Activated T-helper 1 cell treated with anti-CD3 and anti-CD28 coated beads, Interleukin-12 subunit alpha, Interleukin-12 subunit beta, Interleukin-2, Interleukin-4 antibody, amounts not matched to agents 30 ng/mL and 10 ng/mL and 1 ng/mL, durations not matched to agents 14 hours and 24 hours and 36 hours (primary cell): ENCODE measurements at places on chromosomes 12 and 14. TPM values are rescaled to one million over a fixed set of nuclear protein-coding genes. Genes with fewer than 3 reads are reported as not detected.

GRCh38 chr12:109446869-109447268 lies 30.2 kb downstream of the KCTD10 start:
- no peak for DNase-seq

GRCh38 chr12:116471544-116471943 lies 87.6 kb upstream of the MAP1LC3B2 start:
- no peak for DNase-seq

DNA sequence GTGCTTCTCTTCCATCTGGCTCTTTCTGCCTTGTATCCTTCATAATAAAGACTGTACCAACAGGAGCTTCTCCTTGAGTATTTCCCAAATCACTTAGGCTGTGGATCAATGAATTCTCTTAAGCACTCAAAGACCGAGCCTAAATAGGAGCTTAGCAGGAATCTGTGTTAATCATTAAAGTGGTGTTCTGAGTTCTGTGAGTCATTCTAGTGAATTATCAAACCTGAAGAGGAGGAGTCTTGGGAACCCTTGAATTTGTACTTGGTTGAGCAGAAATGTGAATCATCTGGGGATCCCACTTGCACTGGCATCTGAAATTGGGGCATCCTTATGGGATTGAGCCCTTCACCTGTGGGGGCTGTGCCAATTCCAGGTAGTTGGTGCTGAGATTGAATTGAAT lies 946.2 kb downstream of the BCL11B start:
- no peak for DNase-seq

GRCh38 chr12:116233669-116234068 lies 43.8 kb downstream of the MED13L start:
- DNase-seq = no peak

GRCh38 chr12:96883571-96883970 lies 23.5 kb upstream of the NEDD1 start:
- no peak for DNase-seq

DNA sequence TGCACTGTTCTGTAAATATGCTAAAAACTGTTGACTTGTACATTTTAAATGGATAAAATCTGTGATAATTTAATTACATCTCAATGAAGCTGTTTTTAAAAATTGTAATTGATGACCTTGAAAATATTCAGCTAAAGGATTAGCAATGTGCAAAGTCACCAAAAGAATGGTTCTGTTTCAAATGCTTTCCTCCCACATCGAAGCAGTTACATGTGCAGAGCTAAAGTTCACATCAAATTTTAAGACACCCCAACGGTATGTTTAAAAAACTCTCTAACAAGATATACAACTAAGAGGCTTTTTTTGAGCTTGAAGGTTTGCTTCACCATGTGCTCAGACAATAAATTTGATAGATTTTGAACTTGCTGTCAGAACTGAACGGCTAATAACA lies 114.6 kb upstream of the KRAS start:
- no peak for DNase-seq

GRCh38 chr14:90509403-90509802 lies 112.6 kb downstream of the CALM1 start:
- no peak for DNase-seq

DNA sequence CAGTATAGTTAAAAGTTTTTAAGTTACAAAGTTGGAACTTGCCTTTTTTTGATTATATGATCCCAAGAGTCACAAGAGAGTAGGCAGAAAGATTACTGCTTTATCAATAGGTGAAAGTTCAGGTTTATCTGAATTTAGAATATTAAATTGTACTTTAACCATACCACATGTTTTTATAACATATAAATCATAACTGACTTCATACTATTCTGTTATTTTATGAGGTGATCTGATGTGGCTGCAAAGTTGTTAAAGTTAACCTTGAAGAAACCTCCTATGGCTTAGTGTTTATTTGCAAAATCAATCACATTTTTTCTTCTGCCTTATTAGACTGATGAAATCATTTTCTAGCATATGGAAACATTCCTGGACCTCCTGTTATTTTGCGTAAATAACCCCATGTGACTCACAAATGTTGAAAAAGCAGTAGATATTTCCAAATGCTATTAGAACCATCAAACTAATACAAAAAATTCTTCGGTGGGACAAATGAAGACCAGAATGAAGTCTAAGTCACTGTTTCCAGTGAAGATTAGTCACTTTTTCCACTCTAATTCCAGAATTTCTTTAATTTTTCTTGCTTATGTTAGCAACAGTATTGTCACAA lies 132.1 kb downstream of the RAD51B start:
- DNase-seq = no peak

DNA sequence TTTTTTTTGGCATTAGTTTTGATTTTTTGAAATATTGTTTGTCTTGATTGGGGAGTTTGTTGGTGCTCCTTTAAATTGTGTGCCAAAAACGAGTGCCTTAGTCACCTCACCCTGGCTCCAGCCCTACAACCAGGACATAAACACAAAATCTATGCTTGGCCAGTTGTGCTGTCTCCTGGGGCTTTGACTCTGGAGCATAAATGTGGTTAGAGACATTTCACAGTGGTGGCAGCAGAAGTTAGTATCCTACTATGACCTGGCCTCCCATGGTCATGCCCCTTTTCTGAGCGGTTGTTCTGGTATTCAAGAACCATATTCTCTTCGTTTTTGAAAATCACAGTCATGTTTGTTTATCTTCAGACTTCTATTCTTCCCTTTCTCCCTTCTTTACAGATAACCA lies 70.7 kb upstream of the PSMA6 start:
- DNase-seq = no peak

GRCh38 chr12:94603434-94604365 lies 46.7 kb downstream of the TMCC3 start:
- peak; percentile 36 for DNase-seq

DNA sequence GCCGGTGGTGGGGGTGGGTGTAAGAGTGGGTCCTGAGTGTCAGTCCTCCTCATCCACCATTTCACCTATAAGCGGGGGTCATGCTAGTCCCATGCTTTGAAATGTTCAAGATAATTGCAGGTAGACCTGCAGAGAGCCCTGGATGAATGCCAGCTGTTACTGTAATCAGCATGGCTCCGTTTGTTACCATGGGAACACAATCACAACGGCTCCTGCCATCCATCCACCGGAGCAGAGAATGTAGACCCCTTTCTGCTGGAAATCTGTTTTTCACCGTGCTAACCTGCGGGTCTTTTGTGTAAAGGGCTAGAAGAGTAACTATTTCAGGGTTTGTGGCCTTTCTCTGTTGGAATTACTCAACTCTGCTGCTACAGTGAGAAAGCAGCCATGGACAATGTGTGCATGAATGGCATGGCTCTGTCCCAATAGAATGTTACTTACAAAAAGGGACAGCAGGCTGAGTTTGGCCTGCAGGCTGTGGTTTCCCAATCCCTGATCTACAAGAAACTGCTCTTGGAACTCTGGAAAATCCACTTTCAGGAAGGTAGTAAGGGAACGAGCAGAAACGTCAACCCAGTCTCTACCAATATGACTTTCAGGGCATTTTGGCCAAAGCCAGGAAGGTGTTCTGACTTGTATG lies 36.1 kb downstream of the KCTD10 start:
- no peak for DNase-seq

GRCh38 chr14:103112400-103113243 lies 10.6 kb upstream of the TNFAIP2 start:
- no peak for DNase-seq

- no peak for DNase-seq
Measured at GRCh38 chr12:92080911-92081285, 64.7 kb downstream of the BTG1 start.

The TAS2R14 gene
- 2.8 and 2.9 TPM in 2 replicates for total RNA-seq

The HSPA2 gene
- 11.2 and 11.6 TPM in 2 replicates for total RNA-seq

DNA sequence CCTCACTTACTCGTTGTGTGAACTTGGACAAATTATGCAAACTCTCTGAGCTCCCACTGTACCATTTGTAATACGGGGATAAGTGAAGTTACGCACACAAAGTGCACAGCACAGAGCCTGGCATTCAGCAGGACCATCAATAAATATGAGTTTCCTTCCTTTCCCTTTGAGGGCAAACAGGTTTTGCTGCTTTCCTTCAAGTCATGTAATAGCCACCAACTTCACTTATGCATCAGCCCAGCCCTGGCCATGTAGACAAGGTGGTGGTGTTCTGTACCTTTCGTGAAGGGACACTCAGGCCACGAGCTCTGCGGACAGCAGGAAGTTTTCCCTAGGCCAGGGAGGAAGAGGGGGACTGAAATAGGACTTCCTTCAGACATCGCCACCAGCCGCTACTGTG lies 272.7 kb downstream of the CACNA1C start:
- no peak for DNase-seq

- no peak for DNase-seq
Measured at GRCh38 chr12:111768159-111768895, 1.6 kb downstream of the ALDH2 start.

The PDZRN4 gene
- not detected in 2 replicates for total RNA-seq

The SLC48A1 gene
- 12.7 TPM in 2 replicates for total RNA-seq

GRCh38 chr12:52147964-52148463 lies 43.8 kb downstream of the KRT80 start:
- DNase-seq = no peak

DNA sequence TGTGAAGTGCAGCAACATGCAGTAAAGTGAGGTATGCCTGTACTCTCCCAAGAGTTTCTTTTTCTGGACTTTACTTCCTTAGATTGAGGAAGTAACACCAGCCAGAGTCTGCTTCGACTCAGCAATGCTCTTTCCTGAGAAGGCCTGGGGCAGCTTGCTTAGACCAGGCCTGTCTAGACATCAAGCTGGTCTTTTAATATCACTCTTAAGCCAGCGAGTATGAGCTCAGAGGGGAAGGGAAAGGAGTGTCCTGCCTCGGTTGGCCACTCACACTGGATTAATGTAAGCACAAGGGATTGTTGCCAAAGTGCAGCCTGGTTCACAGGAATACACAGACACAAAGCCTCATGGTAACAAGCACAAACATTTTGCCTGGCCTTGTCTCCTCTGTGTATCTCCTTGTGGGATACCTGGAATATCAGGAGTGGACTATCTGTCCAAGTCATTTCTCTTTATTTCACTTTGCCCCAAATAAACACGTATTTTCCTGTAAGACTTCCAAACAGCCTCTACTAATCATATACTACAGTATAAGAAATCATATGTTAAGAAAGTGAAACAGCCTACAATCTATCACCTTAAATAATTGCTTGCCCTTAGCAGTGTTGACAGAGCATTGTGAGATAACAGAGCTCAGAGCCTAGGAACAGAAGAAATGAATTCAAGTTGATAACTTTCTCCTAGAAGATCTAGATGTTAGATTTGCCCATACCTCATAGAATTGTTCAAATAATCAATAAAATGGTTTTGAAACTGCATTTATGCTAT lies 121.2 kb upstream of the DAAM1 start:
- DNase-seq = no peak

GRCh38 chr14:91349481-91350074 lies 68.0 kb downstream of the CCDC88C start:
- peak; percentile 72 for DNase-seq

DNA sequence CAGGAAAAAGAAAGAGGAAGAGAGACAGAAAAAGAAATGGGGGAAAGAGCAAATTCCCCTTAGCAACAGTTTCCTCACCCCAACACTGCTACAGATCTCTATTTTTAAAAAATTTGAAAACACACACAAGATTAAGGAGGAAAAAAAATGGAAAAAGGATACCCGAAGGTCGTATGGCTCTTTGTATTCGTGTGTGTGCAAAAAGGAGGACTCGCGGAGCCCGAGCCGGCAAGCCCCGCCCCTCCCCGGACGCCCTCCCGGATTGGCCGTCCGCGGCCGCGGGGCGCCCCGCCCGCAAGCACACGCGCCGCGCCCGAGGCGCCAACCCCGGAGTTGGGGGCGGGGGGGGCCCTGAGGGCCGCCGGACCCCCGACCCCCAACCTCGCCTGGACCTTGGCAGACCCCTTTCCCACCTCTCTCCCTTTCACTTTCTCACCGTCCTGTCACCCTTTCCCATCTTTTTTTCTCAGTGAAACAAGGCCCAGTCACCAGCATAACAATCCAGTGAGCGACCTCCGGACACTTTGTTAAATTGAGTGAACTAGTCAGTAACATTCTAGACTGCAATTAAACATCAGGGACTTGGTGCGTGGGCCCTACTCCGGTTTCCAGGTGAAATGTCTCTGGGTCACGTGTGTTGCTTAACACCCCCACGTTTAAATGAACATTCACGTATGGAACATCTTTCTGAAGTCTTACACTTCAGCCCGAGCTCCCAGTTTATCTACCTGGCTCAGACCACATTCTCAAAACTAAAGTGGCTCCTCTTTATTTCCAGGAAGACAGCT lies at the start of gene C14orf93:
TSS of gene C14orf93 (minus strand) at position 205 of the 788 bp plus-strand sequence. CDS start 11,120 bp downstream, outside the sequence.
- peak; percentile 74 for DNase-seq

- DNase-seq = no peak
Measured at GRCh38 chr14:68708343-68708742, 84.5 kb downstream of the ZFP36L1 start.

- no peak for DNase-seq
Measured at GRCh38 chr14:87388946-87389345, 604.0 kb downstream of the GALC start.

GRCh38 chr14:79265366-79265946 lies 945.8 kb downstream of the DIO2 start:
- DNase-seq = no peak

The SLC6A12 gene
- not detected in 2 replicates for total RNA-seq

- no peak for DNase-seq
Measured at GRCh38 chr12:119372540-119372939, 38.0 kb downstream of the CCDC60 start.

DNA sequence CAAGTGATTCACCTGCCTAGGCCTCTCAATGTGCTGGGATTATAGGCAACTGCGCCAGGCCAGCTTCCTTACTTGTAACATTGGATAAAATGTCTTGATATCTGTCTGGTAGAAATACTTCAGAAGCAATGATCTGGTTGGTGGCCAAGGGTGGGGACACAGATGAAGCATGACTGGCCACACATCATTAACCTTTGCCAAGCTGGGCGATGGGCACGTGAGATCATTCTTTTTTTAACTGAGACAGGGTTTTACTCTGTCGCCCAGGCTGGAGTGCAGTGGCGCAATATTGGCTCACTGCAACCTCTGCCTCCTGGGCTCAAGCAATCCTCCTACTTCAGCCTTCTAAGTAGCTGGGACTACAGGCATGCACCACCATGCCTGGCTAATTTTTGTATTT lies 31.1 kb downstream of the PLEKHH1 start:
- DNase-seq = no peak

DNA sequence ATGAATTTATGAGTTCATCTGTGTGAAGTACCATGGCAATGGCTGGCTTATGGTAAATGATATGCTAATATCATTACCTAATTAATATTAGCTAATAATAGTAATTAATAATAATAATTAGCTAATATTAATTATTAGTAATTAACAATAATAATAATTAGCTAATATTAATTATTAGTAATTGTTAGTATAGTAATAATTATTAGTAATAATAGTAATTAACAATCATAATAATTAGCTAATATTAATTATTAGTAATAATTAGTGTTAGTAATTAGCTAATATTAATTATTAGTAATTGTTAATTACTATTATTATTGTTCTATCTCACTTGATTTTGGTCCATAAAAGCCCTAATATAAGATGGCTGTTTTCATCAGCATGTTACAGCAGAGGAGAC lies 19.8 kb downstream of the RERG start:
- DNase-seq = no peak

DNA sequence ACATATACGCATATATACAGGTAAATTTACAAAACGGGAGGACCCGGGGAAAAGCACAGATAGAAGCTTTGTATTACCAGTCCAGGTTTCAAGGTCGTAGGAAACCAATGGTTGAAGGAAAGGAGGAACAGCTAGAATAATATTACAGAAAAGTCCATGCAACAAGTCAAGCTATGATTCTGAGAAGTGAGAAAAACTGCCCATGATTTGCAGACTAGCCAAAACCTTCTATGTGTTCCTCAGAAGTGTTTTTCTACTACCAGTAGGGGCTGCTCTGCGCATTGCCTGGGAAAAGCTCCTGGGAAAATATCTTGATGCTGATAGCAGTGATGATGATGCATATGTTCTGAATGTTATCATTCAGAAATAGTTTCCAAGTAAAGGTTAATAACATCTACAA lies 2.2 kb downstream of the PDZRN4 start:
- DNase-seq = no peak

The CCDC60 gene
- not detected in 2 replicates for total RNA-seq

The CLEC2B gene
- 13.1 and 14.3 TPM in 2 replicates for total RNA-seq
